Activated CD4-positive, CD25-positive, alpha-beta regulatory T cell treated with anti-CD3 and anti-CD28 coated beads, Interleukin-2, amount 50 U/mL, for 72 hours (primary cell): ENCODE measurements at places on chromosomes 11 and 22.

DNA sequence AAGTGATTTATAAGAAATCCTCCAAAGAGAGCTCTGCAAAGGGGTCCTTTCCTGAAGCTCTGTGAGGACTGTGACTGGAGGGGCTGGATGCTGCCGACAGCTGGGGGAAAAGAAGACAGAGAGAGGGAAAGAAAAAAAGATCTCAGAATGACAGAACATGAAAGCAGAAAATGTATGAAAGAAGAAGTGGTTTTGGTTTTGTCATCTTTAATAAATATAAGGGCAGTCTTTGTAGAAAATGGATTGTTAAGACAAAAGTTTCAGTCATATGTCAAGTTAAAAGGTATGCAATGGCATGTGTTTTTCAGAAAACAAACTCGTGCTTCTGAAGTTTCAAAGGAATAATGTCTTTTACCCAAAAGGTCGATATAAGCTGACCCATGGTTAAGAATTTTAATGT lies 105.5 kb downstream of the CCDC83 start:
- no peak for DNase-seq

DNA sequence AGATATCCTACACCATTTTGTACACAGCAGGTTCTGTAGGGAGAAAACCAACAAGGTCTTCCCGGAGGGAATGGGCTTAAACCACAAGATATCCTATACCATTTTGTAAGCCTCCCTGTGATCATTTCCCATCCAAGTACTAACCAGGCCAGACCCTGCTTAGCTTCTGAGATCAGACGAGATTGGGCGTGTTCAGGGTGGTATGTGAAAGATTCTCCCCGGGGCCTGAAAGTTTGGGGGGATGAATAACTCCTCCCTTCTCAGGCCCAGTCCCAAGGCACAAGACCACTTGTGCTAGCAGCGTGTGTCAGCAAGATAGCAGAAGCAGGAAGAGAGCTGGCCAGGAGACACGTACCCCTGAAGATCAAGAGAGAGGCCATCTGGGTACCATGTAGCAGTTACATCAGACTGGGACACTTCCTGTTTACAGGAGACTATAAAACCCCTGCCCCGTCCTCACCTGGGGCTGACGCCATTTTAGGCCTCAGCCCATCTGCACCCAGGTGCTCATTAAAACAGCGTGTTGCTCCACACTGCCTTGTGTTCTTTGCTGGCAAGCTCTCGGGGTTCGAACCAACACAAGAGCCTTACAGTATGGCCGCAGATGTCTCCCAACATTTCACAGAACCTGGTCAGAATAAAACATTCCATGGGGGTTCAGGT lies 17.3 kb downstream of the MIF start:
- no peak for DNase-seq

DNA sequence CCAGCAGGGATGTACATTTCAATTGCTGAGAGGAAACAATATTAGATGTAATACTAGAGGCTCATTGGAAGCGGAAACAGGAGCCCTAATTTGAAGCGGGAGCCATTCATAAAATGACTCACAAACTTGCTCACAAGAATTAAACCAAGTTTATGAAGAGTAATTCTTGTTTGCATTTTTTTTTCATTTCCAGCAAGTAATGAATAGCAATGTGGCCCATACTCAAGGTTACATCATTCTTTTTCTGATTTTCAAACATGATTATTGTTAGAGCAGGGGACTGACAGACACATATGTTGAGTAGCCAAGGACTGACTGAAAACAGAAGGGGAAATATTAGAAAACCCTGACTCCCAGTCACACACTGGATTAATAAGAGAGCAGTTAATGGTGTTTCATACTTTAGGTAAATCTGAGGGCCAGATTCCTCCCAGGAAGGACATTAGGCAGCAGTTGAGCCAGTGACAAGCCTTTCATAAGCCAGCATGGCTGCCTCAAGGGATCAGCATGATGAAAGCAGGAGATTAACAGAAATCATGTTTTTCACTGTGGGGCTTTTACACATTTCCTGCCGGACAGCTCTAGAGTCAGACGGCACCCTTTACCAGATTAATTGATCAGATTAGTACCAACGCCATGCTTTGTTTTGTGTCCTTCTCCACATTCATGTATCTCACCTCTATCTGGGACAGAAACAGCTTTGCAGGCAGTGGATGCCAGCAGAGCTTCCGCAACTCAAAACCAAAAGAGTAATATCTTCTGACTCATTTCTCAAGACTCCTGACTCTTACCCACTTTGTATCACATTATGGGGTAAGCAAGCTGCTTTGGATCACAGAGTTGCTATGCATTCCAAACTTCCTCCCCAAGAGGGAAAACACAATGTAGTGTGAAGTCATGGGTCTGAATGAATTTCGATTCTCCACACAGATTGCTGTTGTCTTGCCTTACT lies 831.6 kb downstream of the KCNA4 start:
- DNase-seq, result no peak

DNA sequence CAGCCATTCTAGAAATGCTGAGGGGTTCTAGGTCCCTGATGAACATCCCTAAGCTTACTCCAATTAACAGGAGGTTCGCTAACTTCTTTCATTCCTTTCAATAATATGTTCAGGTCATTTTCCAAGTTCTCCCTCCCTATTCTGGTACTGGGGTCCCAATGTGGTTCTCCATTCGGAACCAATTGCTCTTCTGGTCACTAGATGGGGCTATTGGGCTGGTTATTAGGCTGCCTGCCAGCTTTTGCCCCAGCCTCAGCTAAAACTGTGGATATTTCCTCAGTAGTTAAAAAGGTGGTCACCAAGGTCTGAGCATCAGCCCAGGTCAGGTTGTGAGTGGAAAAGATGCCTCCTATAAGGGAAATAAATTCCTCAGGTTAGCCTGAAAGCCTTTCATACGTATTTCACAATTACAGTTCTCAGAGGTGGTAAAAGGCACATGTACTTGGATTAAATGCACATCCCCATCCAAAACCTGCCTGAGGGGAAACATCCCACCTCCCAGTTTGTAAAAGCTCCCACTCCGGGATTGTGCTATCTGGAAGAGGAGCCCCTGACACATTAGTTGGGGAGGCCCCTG lies 161.1 kb upstream of the CCDC179 start:
- DNase-seq, result no peak

DNA sequence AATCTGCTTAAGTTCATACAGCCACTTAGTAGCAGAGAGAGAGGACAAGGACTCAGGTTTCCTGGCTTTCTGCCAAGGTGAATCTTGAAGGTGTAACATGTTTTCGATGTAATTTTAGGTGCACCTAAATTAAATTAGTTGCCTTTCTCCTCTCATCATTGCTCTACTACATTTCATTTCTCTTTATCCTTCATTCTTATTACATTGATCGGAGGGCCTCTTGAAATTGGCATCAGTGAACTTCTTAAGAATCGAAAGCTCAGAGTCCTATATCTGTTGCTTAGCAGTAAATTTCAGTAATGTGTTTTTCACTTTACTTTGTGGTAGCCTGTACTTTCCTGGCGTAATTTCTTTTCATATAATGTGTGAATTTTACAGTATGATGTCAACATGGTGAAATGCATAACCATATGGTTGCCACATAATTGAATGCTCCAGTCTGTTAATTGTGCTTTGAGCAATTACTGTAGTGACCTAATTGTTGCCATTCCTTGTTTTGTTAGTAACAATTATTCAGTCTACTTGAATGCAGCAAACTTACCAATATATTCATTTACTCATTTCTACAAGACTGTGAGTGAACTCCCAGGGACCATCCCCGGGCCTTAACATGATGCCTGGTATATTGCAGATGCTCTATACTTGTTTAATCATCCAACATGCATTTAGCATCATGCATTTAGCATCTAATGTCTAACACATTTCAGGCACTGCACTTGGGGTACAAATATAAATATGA lies 138.1 kb downstream of the MAML2 start:
- DNase-seq, result no peak

DNA sequence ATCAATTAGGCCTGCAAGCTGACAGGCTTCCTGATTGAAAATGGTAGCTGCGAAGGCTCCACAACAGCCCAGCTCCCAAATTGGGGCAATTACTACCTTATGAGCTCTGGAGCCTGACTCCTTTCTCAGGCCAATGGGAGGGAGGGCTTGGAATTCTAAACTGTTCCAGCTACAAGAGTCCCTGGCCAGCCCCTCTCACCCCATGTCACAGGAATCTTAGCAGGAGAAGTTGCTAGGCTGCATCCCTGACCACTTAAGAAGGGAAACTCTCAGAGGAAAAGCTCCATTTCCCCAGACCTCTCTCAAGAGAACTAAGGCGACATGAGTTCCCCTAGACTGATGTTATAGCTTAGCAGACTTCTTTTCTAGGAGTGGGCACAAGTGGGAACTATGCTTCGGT lies 4.9 kb downstream of the LRP4 start:
- DNase-seq, result no peak

DNA sequence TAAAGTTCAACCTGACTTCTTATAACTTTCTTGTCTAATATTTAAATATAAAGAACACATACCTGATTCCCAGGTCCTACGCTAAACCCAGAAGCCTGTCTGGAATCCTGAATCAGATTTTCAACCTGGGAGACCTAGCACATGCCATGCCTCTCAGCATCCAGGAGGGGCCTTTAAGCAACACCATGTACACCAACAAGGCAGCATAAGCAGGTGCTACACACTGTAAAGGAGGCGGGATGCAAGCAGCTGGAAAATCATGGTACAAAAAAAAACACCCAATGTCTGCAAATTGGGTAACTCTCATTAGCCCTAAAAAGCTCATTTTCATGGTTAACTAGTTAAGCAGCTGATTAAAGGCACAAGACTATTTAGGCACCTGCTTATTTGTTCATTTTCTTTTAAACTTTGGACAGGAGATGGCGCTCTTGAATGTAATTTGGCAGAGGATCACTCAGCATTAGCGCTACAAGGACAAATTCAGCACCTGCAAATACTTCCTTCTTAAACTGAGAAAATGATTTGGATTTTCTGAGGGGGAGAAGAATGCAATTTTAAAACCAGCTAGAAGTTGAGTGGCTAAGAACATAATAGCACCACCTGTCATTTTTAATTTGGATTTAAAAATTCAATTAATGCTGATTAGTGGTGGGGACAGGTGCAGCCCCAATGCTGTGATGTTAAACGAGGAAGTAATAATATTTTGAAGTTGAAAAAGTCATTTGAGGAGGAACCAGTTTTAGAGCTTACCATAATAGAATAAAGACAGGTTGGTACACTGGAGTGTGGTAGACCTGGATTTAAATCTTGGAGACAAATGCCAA lies 104.0 kb downstream of the FAR1 start:
- no peak for DNase-seq

DNA sequence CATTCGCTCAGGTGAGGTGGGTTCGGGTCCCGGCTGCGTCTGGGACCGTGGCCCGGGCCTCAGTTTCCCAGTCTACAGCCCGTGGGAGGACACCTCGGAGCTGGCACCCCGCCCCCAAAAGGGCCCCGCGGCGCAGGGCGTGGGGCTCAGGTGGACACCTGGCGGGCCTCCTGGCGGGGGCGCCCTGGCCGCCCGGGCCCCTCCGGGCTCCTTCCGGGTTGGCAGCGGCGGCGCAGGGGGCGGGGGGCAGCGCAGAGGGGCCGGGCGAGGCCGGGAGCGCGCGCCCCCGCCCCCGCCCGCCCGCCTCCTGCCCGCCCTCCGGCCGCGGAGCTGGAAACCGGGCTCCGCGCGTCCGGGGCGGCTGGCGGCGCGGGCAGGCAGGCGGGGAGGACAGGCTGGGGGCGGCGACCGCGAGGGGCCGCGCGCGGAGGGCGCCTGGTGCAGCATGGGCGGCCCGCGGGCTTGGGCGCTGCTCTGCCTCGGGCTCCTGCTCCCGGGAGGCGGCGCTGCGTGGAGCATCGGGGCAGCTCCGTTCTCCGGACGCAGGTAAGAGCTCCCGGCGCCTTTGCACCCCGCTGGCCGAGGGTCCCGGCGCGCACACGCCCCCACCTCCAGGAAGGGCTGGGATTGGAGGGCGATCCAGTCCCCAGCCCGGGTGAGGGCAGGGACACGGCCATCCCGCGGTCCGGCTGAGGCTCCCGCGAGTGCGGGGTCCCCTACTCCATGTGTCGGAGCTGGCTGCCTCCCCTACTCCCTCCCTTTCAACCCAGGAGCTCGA lies at the start of gene EMID1:
Gene EMID1 (plus strand): TSS at position 303 of the 778 bp plus-strand sequence. CDS start 143 bp downstream, at position 446.
- no peak for DNase-seq

DNA sequence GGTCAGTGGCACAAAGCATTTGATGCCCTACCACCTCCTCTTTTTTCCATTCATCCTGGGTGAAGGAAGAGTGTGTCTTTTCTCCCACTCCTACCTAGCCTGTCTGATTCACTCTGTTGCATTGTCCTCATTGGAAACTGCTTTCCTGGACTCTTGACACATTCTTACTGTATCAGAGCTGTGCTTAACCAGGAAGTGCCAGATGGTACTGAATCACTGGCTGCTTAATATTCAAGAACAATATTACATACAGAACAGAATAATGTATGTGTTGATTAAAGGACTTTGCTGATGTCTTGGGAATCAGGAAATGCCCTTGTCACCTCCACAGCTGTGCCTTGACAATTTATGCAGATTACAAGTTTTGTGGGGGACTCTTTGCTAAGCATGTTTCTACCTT lies 44.4 kb downstream of the SVIP start:
- no peak for DNase-seq

- DNase-seq, result no peak
Measured at GRCh38 chr22:50311606-50312351, 4.3 kb upstream of the PLXNB2 start.

- no peak for DNase-seq
Measured at GRCh38 chr11:46330563-46331281, 16.5 kb upstream of the DGKZ start.

- no peak for DNase-seq
Measured at GRCh38 chr22:41772645-41773044, 27.8 kb upstream of the CCDC134 start.

GRCh38 chr22:19517171-19517500 lies 7.1 kb downstream of the CLDN5 start:
- DNase-seq, result no peak

- no peak for DNase-seq
Measured at GRCh38 chr11:122207921-122208764, 92.1 kb upstream of the BLID start.

DNA sequence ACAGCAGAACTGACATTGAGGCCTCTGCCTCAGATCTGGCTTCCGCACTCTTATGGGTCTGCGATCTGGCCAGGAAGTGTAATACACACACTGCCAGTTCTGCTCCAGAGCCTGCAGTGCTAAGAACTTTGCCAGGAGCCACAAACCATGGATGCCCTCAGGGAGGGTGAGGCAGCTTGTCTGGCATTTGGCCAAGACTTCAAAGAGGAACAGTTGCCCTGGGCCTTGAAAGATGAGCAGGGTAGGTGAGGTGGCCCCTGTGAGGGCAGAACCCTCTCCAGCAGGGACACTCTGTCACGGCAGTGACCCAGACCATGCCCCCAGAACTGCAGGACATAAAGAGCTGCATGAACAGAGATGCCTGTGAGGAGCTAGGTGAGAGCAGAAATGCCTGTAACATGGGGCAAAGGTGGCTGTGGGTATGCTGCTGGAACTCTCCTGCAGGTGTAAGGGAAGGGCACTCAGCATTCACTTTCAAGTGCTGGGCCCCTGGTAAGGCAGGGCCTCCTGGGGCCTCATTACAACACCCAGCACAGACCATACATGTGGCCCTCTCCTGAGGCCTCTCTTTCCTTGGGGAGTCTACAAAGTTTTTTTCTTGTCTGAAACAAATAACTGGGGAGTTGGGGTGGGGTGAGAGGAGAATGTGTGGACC lies 47.3 kb downstream of the NEU3 start:
- DNase-seq, result no peak
